ENCODE measurements at places on chromosomes 1 and 21.

- DNase-seq: no peak
Measured at GRCh38 chr1:62962014-62962812, 178.3 kb downstream of the ATG4C start.

DNA sequence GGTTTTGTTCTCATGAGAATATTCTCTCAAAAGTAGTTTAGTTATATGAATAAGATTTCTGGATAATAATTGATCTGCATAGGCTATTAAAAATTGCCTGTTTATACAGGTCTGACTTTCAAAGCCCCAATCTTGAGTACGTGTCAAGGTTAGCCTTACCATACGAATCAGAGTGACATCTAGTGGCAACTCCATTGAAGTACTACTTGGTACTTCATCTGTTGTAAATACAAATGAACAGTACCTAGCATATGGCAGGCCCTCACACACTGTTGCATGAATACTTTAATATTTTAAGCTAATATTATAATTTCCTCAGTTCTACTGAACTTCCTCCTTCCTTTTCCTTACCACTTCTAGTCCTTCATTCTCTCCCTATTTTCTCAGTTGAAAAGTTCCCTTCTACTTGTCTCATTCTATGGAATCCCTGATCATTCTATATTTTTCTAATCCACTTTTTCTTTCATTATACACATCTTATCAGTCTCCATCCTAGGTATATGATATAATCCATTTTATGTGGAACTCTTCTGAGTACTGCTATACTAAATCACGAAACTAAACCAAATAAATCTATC, 101.2 kb downstream of the AKT3 start:
- peak; percentile 56 for DNase-seq

- no peak for DNase-seq
Measured at GRCh38 chr21:37711286-37711829, 204.9 kb downstream of the KCNJ6 start.

DNA sequence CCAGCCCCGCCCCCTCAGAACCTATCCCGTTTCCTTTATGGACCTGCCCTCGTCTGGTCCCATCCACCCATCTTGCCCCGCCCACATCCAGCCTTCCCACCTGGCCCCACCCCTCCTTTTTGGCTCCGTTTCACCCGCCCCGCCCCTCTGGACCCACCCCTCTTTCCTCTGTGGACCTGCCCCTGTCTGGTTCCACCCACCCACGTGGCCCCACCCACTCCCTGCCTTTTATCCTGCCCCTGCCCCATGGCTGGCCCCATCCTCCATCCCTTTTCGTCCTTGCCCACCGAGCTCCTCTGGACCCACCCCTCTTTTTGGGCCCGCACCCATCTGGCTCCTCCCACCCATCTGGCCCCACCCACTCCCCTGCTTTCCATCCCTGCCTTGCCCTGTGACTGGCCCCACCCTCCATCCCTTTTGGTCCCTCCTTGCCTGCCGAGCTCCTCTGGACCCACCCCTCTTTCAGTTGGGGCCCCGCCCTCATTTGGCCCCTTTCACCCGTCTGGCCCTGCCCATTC, 177.3 kb downstream of the CAMTA1 start:
- no peak for DNase-seq

DNA sequence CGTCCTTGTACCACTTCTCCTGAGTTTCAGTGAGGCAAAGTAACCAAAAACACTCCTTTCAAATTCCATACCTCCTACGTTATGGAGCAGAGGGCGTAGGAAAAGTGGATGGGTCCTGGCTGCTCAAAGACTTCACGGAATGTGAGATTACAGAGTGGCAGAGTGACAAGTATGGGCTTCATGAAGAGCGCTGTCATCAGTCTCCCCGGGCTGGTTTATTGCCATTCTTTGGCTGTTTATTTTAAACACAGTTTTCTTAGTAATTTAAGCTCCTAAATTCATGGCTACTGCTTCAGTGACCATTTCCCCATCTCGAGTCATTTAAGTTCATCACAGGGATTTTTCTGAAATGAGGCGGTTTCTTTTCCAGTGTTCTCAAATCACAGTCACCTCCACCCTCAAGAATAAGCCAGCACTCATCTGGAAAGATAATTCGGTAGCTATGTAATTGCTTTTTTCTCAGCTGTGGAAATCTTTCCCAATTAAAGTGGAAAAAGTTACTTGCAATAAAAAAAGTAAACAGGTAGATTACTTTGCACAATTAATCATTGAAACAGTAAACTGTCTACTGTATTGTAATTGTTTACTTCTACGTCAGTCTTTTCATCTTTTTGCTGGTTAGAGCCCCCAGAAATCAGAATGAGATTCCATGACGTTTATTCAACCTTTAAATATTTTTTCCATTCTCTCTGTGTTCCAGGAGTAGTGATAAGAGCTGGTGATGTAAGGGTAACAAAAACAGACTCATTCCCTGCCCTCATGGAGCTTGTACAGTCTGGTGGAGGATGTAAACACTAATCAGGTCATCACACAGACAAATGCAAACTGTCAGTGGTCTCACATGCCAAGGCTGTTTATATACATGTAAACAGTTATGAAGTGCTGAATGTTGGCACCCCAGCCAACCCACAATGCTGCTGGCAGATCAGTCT, 3.0 kb upstream of the SMYD2 start:
- no peak for DNase-seq

DNA sequence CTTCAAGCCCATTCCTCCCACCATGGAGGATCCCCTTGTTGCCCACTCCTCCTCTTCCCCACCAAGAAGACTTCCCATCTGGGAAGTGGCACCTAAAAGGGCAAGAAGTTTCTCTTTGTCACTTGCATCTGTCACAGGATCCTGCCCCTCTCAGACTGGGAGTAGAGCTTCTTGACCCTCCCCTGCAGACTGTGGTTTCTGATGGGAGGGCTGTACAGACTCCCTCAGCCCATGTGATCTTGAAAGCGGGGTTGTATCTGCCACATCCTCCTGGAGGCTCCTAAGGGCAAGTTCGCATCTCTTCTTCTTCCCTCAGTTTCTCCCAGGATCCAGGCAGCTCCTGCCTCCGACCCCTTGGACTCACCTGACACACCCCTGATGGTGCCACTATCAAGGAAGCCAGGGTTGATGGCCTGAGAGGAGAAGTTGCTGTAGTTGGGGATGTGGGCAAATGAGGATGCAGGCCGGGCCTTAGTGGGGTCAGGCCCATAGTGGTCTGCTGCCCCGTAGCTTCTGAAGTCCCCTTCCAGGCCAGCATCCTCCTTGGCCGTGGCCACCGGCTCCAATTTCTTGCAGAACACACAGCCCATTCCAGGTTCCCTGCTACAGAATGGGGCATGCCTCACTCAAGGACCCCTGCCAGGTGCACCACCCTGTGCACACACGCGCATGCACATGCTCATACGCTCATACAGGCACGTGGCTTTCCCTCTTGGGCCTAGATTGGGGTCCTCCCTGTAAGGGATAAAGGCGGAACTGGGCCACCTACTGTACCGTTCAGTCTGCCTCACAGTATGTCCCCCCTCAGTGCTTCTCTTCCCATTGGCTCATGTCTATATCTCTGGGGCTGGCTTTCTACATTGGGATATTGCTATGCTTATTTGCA, 11.4 kb downstream of the FGR start:
- DNase-seq: no peak
